Anterior cingulate cortex (tissue), 58 donors: ENCODE measurements at places on chromosomes 2 and 18.

DNA sequence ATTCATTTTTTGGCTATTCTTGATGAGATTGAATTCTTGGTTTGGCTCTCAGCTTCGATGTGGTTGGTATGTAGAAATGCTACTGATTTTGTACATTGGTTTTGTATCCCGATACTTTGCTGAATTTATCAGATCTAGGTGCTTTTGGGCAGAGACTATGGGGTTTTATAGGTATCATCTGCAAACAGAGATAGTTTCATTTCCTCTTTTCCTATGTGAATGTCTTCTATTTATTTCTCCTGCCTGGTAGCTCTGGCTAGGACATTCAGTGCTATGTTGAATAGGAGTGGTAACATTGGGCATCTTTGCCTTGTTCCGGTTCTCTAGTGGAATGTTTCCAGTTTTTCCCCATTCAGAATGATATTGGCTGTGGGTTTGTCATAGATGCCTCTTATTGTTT lies 5.5 kb upstream of the TACR1 start:
- no peak for DNase-seq

GRCh38 chr2:234496055-234496834 lies 636 bp downstream of the ARL4C start:
- no peak for DNase-seq

- no peak for DNase-seq
Measured at GRCh38 chr2:69774984-69775982, 33.3 kb downstream of the ANXA4 start.

GRCh38 chr2:218077464-218078216 lies 8.6 kb downstream of the RUFY4 start:
- DNase-seq: no peak

DNA sequence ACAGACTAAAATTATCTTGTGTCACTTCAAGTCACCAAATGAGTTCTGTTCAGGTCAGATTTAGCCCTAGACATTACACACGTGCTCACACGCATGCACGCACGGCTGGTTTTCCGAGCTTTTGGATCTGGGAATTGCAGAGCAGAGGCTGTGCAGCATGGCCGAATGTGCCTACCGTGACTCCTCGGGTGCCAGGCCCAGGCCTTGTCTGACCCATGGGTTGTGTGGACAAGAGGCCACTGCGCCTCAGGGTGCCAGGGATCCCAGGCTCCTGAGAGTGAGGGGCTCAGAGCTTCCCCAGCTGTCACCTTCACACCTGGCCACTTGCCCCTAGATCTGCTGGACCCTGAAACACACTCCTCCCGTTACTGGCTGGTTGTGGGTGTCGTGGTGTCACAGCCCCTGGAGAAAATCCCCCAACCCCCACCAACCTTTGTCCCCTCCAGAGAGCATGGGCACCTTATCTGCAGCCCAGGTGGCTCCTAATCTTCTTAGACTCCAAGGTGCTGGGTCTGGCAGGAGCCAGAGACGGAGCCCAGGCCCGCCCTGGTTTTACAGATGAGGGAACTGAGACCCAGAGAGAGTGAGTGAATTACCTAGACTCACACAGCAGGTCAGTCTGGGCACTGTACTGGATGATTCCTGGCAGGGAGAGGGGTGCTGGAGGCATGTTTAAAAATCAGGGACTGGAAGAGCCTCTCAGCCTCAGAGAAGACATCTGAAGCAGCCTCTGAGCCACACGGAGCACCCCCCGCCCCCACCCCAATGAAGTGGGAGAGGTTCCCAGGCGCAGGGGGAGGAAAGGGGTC lies 56.8 kb downstream of the ATOH8 start:
- no peak for DNase-seq
